Naive thymus-derived CD4-positive, alpha-beta T cell (primary cell): ENCODE measurements at places on chromosomes 5 and 9.

GRCh38 chr5:93800988-93801811, 59.8 kb upstream of the POU5F2 start:
- DNase-seq = no peak

DNA sequence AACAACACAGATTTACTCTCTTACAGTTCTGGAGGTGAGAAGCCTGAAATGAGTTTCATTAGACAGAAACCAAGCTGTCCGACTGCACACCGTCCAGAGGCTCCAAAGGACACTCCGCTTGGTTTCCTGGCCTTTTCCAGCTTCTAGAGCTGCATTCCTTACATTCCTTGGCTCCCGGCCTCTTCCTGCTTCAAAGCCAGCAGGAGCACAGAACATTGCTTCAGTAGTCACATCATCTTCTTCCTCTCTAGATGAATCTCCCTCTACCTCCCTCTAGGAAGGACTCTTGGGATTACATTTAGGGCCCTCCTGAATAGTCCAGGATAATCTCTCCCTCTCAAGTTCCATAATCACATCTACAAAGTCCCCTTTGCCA, 213.3 kb downstream of the CDK5RAP2 start:
- no peak for DNase-seq

DNA sequence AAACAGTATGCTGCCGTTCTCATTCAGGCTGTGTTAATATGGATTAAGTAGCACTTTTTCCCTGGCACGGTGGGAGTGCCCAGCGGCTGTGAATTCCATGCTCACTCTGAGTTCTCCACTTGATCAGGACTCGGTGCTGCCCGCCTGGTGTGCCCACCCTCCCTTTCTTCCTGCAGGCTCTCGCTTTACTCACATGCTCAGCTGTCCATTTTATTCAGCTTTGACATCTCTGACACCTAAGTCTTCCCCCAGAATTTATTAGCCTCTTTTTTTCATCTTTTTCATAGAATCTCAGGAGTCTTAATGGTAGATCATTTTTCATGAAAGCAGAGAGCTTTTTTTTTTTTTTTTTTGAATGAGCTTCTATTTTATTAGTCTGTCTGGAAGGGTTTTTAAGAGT, 626.5 kb downstream of the IRX1 start:
- DNase-seq = no peak

DNA sequence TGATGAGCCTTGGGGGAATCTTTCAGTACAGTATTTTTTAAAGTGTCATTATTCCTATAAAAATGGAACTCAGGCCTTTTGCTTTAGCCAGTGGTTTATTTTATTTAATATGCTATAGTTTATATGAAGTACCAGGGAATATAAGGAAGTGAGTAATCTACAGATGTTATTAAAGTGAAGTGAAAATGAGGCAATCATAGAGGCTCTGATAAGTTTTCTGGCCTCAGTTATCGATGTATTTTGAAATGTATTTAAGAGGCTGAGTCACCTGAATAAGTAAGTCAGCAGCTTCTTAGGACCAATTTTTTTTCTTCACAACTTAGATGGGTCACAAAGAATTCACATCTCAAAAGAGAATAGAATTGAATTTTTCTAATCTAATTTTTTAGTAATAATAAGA, 829.0 kb downstream of the DNAH5 start:
- no peak for DNase-seq

DNA sequence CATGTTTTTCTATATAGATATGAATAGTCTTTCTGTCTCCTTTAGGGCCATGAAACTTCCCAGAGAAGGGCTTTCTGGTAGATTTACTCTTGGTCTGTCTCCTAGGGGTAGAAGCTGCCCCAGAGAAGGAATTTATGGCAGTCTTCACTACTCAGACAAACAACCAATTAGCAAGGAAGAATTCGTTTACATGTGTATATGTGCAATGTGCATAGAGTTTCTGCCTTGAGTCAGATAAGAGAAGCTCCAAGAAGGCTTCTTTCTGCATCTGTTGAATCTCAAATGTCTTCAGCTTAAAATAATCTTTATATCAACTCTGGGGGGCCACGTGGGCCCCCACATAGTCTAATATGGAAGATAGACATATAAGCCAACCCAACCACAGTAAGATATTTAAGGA, 7.6 kb upstream of the CLINT1 start:
- DNase-seq = no peak

GRCh38 chr5:83312663-83313062, 158.9 kb upstream of the VCAN start:
- DNase-seq = no peak

DNA sequence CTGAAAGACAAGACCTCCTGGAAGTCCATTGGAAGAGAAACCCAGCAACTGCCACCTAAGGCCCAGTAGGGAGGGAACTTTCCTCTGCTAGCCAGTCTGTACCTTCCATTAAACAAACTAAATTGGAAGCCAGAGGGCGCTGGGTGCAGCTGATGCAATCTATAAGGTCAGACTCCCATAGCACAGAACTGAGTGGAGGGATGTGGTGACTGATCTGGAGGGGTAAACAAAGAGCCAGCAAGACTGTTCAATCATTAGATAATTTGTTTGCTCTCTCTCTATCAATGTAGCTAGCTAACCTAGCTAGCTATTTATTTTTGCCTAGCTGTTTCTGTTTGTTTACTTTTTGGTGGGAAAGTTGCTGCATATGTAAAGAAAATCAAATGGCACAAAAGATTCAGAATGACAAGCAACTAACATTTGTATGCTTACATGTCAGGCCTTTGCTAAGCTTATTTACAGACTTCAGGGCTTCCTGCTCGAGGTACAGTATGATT, 291.8 kb upstream of the DAB2 start:
- DNase-seq = peak; percentile 15

GRCh38 chr9:133477992-133478850, 678 bp downstream of the SLC2A6 start:
- no peak for DNase-seq

DNA sequence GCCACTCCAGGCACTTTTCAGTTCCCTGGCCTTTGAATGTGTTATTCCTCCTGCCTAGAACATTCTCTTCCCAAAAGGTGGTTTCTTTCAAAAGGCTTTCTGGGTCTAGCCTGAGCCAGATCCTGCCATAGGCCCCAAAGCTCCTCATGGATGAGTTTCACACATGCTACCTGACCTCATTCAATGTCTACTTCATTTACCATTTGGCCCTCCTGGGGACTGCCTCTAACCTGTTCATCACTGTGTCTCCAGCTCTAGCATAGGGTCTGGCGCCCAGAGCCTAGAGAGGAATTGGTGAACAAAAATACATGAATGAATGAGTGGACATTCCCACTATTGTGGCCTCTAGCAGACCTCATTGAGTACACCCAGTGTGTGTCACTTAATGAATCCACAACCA, 5.4 kb upstream of the P4HA2 start:
- DNase-seq = no peak

- no peak for DNase-seq
These were observed 15.1 kb upstream of the POMT1 start for GRCh38 chr9:131487621-131488031.

GRCh38 chr5:71925608-71926091, 181.6 kb upstream of the MAP1B start:
- DNase-seq = no peak

- no peak for DNase-seq
These were observed 106.0 kb upstream of the MTAP start for GRCh38 chr9:21696411-21696871.

- no peak for DNase-seq
These were observed 180.9 kb downstream of the CD180 start for GRCh38 chr5:67015541-67016191.

DNA sequence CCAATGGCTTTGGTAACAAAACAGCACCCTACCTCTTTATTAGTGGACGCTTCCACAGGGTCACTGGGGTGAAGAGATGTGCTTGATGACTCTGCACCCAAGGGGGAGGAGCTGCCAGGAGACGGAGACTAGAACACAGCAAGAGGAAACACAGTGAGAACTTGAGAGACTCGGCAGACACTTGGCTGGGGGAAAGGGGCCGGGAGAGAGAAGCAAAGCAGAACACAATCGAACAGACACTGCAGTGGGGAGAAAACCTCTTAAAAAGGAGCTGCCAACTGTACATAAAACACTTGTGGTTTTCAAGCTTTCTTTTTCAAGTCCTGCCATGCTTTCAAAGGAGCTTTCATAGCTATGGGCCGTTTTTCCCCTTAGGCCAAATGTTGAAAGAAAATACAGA, 151.0 kb downstream of the ENTREP1 start:
- peak; percentile 51 for DNase-seq

DNA sequence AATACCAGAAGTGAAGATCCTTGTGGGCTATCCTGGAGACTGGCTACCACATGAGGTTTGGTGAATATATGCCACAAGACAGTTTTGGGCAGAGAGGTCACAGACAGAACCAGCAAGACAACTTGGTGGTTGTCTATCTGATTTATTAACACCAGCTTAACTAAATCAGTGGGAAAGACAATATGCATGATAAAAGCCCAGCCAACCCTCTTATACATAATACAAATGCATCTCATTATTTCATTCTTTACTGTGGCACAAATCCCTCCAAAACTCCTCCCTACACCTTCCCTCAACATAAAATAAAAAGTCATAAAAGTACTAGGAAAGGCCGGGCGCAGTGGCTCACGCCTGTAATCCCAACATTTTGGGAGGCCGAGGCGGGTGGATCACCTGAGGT, 8.1 kb downstream of the HINT1 start:
- DNase-seq = no peak

DNA sequence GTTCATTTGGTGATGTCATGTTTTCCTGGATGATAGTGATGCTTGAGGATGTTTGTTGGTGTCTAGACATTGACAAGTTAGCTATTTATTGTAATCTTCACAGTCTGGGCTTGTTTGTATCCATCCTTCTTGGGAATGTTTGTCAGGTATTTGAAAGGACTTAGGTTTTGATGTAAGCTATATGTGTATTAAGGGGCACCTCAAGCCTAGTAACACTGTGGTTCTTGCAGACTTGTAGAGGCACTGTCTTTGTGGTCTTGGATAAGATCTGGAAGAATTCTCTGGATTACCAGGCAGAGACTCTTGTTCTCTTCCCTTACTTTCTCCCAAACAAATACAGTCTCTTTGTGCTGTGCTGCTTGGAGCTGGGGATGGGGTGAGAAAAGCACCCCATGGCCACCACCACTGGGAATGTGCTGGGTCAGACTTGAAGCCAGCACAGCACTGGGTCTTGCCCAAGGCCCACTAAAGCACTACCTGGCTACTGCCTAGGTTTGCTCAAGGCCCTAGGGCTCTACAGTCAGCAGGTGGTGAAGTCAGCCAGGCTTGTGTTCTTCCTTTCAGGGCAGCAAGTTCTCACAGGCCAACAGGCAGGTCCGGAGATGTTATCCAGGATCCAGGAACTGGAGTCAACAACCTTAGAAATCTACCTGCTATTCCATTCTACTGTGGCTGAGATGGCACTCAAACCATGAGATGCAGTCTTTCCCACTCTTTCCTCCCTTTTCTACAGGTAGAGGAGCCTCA, 49.3 kb upstream of the GNA14 start:
- DNase-seq = no peak

DNA sequence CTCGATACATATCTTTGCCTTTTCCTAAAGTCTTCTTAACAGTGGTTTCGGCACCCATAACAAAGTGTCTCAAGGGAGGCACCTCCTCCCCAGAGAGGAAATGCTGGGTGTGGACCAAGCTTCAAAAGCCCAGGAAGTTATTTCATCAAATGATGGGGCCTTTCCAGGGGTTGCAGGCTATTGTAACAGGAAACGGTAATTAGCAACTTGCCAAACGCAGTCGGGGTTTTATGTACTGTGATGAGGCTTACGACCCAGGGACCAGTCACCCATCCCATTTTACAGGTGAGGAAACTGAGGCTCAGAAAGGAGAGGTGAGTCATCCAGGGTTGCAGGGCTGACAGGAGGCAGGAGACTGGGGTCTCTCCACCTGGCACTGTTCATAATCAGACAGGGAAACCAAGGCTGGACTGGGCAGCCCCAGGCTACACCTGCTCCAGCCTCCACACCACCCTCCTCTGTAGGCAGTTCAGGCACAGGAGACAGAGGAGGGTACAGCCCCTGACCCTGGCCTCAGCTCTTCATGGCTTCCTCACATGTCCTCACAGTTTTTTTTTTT, 30.0 kb upstream of the SUSD3 start:
- peak; percentile 93 for DNase-seq

DNA sequence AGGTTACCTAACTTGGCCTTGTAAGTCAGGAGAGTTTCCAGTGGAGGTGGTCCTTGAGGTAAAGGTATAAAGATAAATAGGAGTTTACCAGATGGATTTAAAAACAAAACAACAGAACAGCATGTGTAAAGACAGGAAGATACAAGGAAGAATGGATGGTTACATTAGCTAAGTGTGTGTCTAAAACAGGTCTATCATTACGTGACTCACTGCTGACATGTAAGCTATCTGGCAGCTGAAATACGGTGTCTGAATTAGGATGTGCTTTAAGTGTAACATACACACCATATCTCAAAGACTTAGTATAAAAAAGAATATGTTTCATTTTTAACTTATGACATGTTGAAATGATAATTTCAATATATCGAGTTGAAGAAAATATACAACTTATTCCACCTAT, 405.1 kb upstream of the ADAMTSL1 start:
- DNase-seq = no peak

DNA sequence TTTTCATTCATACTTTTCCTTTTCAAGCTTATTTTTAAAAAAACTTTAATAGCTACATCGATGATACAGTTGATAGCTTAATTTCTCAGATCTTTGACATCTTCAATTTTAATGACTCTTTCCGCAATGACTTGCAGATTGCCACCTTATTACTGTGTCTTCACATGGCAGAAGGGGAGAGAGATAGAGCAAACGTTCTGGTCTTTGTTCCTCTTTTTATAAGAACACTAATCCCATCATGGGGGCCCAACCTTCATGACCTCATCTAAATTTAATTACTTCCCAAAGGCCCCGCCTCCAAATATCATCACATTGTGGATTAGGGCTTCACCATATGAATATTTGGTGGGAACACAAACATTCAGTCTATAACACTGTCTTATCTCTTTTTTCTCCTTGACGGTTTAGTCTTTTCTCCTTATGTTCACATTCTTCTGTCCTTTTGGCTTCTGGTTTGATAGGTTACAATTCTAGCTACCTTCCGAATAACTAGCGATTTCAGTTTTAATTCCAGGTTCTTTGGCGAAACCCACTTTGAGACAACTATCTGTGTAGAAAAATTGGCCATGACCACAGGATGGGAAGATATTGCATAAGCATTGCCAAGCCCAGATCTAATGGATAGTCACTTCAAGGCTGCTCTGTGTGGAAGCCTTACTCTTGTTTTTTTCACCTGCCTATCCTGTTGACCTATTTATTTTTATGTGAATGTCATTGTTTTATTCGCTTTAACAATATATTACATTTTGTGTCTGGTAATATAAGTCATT, 5.0 kb downstream of the ZNF189 start:
- DNase-seq = no peak

DNA sequence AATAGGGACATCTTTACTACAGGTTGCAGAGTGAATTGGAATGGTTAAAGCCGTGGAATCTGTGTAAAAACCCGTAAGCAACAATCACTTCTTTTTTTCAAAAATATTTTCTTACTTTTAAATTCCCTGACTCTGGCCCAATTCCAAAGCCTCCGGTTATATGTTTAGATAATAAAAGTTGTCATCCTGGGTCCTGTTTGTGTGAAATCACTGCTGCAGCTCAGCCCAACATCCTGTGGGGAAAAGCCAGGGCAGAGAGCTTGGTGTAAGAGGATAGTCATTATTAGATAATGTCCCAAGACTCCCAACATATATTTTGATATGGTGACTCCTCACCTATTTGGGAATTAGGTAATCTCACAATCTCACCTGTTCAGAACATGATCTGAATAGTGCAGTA, 586.0 kb upstream of the BRINP1 start:
- DNase-seq = no peak
